ENCODE measurements at places on chromosomes 2 and 18.

- DNase-seq: no peak
These were observed 18.7 kb upstream of the ATOH8 start for GRCh38 chr2:85734942-85735608.

DNA sequence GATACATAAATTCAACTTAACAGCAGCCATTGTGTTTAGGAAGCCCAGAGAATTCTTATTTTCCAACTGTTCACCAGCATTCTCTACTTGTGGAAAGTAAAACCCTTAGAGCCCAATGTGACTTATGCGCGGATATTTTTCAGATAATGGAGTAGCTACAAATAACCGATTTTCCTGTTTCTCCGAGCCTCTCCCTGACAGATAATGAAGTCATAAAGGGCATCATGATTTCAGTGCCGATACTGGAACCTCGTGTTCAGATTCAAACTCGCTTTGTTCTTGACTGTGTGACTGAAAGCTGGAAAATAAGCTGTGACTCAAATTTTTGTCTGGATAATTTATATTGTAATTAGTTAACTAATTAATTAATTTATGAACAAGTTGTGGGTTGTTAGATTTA is 228.2 kb downstream of the VAPA start:
- DNase-seq: no peak

DNA sequence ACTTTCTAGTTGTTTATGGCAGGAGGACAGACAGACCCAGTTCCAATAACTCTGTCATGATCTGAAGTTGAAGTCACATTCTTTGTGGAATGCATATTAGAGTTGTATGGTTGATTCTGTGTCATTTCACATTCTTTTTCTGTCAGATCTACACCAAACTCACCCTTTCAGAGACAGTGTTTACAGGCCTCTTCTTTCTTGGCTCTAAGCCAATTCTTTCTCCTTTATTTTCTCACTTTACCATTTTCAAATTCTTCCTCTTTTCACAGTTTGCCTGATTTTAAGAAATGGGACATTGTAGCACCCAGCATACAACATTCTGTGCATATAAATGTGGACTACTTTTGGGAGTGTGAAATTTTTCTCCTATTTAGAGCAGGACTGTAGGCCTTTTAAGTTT is 103.7 kb downstream of the CCDC85A start:
- no peak for DNase-seq

GRCh38 chr2:171416009-171416926 is 17.5 kb downstream of the METTL8 start:
- peak; percentile 41 for DNase-seq

All from stimulated activated CD8-positive, alpha-beta memory T cell treated with anti-CD3 and anti-CD28 coated beads, Interleukin-12 subunit alpha, Interleukin-12 subunit beta, amount 100 ng/mL, for 4 hours (primary cell).